ENCODE measurements at places on chromosomes 1 and 21. TPM values are rescaled to one million over a fixed set of nuclear protein-coding genes. Genes with fewer than 3 reads are reported as not detected.

DNA sequence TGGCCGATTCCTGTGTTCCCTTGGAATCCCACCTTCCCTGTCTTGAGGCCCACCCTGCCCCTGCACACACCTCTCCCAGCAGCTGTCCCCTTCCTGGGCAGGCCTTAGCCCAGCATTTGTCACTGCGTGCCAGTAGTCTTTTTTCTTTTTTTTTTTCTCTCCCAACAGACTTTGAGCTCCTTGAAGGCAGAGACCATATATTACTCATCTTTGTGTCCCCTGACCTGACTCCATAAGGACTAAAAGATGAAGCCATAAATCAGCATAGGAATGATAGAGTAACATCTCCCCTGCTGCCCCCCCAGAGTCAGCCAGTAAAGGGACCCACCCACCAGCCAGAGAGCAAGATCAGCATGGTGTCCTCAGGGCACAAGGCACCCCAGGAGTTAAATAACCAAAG, 27.4 kb downstream of the PIGM start:
- DNase-seq: no peak

DNA sequence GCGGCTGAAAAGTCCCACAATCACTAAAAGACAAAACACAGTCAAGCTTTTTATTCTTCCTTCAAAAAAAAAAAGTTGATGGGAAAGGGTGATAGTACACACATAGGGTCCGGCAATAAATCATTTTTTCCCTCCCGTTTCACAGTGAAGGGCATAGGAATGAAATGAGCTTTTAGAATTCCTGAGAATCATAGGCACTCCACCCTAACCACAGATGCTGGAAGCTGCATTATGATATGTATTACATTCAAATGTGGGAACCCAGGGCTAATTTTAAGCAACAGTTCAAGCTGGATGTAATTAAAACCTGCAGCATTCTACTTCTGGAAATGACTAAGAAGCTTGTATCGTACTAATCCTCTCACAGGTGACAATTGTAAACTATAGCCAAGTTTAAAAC, 75.7 kb upstream of the KCNJ15 start:
- DNase-seq: peak; percentile 61

GRCh38 chr21:39187141-39187540, 3.9 kb upstream of the PSMG1 start:
- no peak for DNase-seq

GRCh38 chr1:69967245-69967766, 238.1 kb downstream of the LRRC40 start:
- peak; percentile 43 for DNase-seq

GRCh38 chr1:208917281-208917680, 666.2 kb upstream of the CAMK1G start:
- DNase-seq: no peak

DNA sequence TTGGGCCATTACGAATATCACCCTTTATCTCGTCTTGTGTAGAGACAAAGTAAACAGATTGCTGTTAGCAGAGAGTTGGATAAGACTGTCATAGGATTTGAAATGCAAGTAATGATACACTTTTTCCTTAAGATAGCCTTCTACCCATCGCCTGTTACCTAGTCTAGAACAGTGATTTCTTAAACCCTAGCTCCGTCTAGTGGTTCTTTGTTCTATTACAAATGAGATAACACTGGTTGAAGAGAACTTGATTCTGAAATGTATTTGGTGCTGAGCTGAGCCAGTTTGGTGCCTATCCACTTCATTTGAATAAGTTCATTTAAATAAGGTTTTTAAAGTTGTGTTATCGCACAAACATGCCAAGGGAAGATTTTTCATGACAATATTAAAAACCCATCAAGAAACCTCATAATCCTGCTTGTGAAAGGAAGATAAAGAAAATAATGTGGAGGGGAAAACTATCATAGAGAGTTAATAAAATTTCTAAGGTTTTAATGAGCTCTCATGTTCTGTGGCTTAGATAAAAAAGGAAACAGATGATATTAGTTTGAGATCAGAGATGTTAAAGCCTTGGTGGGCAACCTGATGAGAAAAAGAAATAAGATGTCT, 1.5 kb upstream of the KCNH1 start:
- DNase-seq: peak; percentile 75

DNA sequence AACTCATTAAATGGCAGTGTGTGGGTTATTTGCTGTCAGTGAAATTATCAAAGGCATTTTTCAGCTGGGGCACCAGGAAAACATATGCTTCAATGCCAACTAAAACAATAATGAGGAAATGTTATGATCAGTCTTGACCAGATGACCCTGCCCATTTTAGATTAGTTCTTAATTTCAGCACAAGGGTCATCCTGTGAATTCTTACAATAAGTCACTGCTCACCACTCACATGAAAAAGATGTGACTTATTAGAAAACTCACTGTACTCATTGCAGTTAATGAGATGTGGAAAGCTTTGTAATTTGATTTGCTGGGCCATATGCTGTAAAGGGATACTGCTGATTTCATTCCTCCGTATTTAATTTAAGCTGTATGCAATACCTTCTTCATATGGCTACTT, 178.5 kb upstream of the LMO4 start:
- DNase-seq: no peak

DNA sequence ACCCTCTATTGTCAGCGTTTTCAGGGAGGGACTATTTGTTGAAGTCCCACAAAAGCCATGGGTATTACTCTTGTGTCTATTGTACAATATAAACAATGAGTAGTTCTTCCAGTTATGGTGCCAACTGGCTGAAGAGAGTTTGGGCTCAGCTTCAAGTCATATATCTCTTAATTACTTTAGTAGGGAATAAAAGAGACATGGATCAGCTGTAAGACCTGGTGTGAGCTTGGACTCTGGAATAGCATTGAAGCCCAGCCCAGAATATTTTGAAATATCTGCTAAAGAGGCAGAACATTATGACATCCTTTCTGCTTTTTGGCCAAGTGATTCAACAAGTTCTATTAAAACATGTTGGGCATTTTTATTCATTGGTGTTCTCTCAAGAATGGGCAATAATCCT, 224.9 kb downstream of the BACH1 start:
- no peak for DNase-seq

Gene G0S2
- total RNA-seq: 267 TPM

Gene OR6N1
- total RNA-seq: not detected

Gene C1orf115
- total RNA-seq: 0.54 TPM
